Lower leg skin (tissue), 4 donors: ENCODE measurements at places on chromosomes 16 and 17. TPM values are rescaled to one million over a fixed set of nuclear protein-coding genes. Genes with fewer than 3 reads are reported as not detected.

DNA sequence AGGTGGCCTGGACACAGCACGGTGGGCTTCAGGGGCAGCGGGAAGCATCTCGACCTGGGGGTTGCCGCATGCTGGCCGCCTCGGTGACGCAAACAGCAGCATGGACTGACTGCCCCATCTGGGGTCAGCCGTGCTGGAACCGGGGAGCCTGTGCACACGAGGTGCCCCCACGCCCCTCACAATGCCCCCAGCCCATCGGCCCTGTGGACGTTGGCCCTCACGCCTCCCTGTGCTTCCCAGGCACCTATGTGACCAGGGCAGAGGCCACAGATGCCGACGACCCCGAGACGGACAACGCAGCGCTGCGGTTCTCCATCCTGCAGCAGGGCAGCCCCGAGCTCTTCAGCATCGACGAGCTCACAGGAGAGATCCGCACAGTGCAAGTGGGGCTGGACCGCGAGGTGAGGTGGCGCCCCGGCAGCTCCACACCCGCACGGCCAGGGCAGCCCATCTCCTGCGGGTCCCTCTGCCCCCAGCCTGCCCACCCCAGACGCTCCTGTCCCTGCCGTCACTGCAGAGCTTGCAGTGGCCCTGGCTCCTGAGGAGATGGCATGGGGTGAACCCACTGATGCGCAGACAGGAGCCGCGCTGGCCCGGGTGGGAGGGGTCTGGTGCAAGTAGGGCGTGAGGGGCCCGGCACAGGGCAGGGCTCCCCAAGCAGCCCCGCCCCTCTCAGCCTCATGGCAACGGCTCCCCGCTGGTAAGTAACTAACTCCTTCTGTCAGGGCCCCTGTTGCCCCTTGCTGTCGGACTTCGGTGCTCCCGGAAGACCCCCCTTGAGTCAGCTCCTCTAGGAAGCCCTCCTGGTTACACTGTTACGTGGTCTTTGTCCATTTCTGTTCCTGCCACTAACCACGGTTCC is 13.6 kb downstream of the CDH15 start:
- DNase-seq, result no peak

GRCh38 chr17:36593656-36594316 is 2.1 kb downstream of the DHRS11 start:
- peak; percentile 68 for DNase-seq

DNA sequence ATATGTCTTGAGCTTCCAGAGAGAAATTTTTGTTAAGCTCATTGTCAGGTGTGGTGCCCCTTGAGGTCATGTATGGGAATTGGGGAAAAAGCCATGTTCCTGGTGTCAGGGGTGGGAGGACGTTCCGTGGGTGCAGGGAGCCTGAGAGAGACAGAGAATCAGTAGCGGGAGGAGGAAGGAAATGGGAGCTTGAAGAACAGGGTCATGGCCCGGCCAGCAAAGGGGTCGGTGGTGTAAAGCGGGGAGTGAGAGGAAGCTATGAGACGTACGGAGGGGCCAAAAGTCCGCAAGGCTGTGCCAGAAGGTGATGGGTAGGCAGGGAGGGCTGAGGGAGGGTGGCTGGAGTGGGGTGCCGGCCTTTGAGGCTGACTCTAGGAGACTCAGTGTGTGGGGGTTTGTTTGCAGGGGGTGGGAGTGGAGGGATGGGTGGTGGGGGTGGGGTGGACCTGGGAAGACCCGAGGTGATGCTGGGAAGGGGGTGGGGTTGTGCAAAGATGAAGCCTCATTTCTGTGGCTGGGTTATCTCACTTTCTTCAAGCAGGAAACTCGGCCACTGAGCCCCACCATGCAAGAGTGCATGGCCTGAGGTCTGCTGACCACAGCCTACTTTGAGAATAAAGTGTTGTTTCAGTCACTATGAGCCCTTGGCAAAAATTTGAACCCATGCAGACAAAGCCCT is 63.6 kb downstream of the PLCG2 start:
- DNase-seq, result no peak

GRCh38 chr17:81060416-81060815 is 25.5 kb downstream of the BAIAP2 start:
- no peak for DNase-seq

GRCh38 chr17:42289611-42290181 is 1.4 kb downstream of the STAT5A start:
- DNase-seq, result peak; percentile 86

DNA sequence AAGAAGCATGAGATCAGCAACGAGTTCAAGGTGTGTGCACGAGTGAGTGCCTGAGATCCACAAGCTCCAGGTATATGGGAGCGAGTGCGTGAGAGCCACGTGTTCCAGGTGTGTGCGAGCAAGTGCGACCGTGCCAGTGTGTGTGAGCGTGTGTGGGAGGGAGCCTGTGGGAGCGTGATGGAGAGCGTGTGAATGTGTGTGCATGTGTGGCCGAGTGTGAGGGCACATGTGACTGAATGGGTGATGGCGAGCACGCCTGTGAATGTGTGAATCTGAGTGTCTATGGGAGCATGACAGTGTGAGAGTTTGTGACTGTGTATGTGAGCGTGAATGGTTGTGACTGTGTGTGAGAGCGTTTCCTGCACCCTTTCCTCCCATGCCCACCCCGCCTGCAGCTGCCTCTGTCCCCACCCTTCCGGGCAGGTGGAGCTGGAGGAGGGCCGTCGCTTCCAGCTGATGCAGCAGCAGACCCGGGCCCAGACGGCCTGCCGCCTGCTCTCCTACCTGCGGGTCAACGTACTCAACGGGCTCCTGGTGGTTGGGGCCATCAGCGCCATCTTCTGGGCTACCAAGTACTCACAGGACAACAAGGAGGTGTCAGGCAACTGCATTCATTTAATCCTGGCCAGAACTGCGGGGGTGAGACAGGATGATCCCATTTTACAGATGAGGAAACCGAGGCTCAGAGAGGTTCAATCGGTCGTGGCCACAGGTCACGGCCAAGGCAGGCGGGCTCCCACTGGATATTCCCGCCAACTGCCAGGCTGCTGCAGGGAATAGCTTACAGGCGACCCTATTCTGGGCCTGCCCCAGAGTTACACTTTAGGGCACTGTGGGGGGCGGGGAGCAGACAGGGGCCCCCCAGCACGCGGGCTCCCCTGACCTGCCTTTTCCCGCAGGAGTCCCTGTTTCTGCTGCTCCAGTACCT is 3.7 kb downstream of the TMC8 start:
- peak; percentile 89 for DNase-seq

DNA sequence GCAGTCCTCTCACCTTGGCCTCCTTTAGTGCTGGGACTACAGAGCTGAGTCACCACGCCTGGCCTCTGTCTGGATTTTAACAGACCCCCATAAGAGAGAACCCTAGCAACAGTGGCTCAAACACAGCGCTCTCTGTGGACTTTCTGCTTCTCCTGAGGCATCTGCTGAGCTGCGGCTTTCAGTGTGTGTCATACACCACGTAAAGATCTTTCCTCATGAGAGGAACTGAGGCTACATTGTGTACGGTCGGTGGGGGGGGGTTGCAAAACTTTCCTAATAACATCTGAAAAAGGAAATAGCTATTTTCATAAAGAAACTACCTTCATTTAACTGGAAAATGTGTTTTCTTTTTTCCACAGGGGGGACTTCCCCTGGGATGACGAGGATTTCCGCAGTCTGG is 32.9 kb downstream of the DEF8 start:
- DNase-seq, result no peak

DNA sequence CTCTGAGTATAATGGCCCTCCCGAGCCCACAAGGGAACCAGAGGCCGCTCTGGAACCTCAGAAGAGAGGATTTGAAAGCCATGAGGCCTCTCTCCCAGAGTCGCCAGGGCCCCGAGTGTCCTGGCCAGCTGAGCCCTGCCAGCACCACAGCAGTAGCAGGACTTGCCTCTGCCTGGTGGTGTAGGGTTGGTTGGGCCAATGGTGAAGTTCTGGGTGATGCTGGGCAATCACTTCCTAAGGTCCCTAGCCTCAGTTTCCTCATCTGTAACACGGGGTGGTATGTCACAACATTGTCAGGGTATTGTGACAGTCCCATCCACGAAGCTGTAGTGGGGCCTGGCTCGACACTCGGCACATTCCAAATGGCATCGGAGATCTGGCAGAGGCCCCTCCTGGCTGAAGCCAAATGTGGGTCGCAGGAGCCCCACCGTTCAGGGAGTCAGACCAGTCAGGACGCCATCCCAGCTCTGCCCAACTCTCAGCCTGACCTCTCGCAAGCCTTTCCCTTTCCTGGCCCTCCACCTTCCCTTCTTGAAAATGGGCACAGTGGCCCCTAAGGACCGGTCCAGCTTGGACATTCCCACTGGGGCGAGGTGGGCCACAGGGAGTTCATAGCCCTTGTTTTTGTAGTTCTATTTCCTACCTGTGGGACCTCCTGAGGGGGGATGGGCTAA is 1.7 kb downstream of the NATD1 start:
- DNase-seq, result no peak

The NGFR gene
- total RNA-seq, result 3.0 TPM
